ENCODE measurements at places on chromosomes 4 and X.

DNA sequence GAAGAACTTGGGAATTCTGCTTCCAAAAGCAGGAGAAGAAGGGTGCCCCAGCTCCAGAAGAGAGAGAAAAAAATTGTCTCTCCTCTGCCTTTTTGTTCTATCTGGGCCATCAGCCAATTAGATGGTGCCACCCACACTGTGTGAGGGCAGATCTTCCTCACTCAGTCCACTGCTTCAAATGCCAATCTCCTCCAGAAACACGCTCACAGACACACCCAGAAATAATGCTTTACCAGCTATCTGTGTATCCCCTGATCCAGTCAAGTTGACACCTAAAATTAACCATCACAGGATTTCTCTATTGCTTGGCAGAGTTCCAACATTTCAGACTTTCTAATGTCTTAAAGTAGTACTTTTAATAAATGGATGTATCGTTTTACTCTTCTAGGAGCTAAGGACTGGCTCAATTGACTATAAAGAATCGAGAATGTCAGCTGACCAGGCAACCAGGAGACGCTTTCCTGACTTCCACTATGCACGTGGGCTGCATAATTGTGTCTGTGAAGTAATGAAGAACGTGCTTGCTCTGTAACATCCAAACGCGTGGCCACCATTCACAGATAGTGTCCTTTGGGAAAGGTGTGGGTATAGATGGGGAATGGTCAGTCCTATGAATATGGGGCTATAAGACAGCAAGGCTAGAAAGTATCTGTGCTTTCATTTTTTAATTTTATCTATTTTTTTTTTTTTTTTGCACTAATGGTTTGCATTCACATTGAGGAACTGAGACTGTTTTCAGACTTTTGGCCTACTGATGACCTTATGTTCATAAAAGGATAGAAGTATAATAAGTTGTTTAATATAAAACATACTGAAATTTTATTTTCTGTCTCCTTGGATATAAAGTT is 9.9 kb upstream of the SMIM20 start:
- no peak for DNase-seq

DNA sequence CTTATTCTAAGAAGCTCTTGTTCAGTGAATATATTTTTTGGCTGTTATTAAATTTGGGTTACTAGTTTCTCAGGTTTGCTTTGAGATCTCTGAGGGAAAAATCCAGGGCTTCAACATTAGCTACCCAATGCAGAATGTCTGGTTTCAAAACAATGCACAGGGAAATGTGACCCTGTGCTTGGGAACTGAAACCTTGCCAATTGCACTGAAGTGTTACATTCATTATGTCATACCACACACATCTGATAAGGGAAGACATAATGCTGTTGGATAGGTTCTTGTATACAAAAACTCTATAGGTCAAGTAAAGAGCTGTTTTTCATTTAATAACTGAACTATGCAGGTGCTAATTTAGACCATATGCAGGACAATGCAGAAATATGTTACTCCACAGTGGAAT is 345.3 kb upstream of the BMP3 start:
- no peak for DNase-seq

- DNase-seq, result no peak
Measured at GRCh38 chr4:13349096-13349495, 135.0 kb downstream of the RAB28 start.

GRCh38 chr4:153161226-153161963 is 42.8 kb upstream of the TRIM2 start:
- DNase-seq, result no peak

GRCh38 chrX:19017271-19017670 is 33.4 kb upstream of the PHKA2 start:
- peak; percentile 80 for DNase-seq

GRCh38 chr4:184671101-184671500 is 21.6 kb downstream of the PRIMPOL start:
- DNase-seq, result no peak

DNA sequence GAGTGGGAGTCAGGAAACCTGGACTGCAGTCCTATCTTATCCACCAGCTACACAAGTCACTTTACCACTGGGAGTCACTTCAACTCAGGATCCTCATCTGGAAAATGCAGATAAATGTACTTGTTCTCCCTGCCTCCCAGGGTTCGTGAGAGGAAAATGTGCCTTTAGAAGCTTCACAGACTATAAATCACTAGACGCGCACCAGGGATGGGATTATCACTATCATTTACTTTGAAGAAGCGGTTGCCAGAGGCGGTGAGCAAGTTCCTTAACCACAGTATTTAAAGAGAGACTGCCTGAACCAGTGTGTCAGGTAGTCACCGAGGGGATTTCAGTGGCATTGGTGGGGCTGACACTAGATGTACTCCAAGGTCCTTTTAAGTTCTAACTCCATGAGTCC is 219.5 kb downstream of the HS6ST2 start:
- no peak for DNase-seq

GRCh38 chrX:72121383-72121782 is 10.3 kb downstream of the RTL5 start:
- DNase-seq, result no peak

- no peak for DNase-seq
Measured at GRCh38 chrX:38313190-38313589, 14.1 kb downstream of the RPGR start.

- no peak for DNase-seq
Measured at GRCh38 chrX:117752745-117753144, 363.9 kb downstream of the KLHL13 start.

Data from H7 (cell line).